ENCODE measurements at places on chromosomes 5 and 9.

DNA sequence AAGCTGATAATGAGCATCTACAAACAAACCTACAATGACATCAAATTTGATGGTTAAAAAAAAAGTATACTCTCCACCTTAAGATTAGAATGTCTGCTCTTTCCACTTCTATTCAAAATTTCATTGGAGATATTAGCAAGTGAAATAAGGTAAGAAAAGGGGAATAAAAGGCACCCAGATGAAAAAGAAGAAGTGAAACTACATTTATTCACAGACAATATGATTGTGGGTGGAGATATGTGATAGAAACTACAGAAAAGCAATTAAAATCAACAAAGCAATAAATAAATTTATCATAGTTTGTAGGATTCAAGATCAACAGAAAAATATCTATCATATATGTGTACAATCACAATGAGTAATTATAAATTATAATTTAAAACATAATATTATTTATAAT is 395.1 kb upstream of the CCNH start:
- DNase-seq = no peak

GRCh38 chr9:76758476-76758875 is 5.8 kb upstream of the PCA3 start:
- no peak for DNase-seq

- DNase-seq = no peak
Measured at GRCh38 chr9:14243514-14244042, 70.4 kb downstream of the NFIB start.

- no peak for DNase-seq
Measured at GRCh38 chr5:92544036-92544435, 1037.0 kb downstream of the NR2F1-AS1 start.

DNA sequence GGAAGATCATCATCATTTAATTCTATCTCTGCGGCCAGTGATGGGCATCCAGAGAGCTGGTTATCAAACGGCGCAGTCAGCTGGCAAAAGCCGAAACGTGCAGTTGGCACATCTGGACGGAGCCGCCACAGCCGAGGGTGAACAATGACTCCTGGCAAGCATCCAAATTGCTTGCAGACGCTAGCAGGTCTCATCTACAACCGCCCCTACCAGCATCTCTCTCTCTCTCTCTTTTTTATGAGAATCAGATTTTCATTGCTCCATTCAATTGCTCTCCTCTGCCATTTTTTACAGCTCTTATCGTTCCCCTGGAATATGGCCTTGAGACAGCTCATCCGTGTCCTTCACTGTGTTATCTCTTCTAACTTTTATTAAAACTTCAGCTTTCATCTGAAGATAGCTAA is 165.2 kb downstream of the MAPKAP1 start:
- DNase-seq = no peak

All from right forelimb (tissue), 1 donor.